ENCODE measurements at places on chromosomes 3 and 15.

DNA sequence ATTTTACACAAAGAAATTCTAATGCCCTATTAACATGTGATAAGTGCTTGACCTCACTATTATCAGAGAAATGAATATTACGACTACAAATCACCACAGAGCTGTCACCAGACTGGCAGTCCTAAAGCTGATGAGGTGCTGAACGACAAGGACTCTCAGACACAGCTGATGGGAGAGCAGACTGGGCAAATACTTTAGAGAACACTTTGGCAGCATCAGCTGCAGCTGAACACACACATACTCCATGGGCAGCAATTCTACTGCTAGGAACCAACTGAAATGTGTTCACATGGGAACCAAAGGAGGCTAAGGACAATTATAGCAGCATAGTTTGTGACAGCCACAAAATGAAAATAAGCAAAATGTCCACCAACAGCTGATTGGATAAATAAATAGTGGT lies 45.5 kb downstream of the SUSD5 start:
- no peak for DNase-seq

- no peak for DNase-seq
These were observed 27.9 kb downstream of the SIDT1 start for GRCh38 chr3:113560271-113560670.

DNA sequence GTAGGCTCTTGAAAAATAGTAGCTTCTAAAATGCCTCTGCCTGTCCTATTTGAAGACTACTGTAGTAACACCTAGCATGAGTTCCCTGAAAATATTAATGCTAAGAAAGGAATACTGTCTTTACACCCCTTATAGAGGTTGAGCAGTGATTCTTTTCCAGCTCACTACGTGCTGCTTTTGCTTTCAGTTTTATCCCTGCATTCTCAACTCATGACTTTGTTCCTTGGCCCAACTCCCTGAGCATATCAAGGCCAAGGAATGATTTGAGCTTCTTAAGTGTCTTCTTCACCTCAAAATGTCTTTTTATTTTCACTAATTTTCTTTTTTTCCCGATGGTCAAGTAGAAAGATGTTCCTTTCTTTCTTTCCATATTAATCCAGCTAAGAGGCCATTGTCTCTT lies 16.5 kb upstream of the P2RY13 start:
- no peak for DNase-seq

- DNase-seq, result no peak
These were observed 12.9 kb upstream of the SCG3 start for GRCh38 chr15:51668446-51668845.

- no peak for DNase-seq
These were observed 800 bp downstream of the DAG1 start for GRCh38 chr3:49470714-49471420.

DNA sequence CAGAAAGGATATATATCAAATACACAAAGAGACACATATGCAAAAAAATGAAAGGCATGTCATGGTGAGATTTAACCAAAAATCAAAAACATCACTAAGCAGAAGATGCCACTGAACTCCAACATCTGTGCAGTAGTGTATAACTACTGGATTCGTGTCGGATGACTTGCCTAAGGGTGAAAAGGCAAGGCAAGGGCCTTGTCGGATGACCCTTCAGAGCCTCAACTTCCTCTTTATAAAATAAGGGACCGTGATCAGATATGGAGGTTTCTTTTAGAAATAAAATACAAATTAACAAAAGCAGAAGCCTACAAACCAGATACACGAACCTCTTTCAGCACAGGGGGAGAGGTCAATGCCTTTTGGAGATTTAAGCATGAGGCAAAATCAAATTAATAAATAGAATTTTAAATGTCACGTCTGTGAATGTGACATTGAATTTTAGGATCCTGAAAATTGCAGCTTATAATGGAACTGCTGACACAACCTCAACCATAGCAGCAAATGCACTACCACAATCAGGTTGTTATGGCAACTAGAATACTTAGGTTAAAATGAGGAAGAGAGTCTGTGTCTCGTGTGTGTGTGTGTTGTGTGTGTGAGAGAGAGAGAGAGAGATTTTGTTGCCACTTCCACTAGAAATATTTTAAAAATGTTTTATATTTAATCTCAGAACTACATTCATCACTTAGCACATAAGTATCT lies 8.3 kb upstream of the CHRM5 start:
- DNase-seq, result no peak

DNA sequence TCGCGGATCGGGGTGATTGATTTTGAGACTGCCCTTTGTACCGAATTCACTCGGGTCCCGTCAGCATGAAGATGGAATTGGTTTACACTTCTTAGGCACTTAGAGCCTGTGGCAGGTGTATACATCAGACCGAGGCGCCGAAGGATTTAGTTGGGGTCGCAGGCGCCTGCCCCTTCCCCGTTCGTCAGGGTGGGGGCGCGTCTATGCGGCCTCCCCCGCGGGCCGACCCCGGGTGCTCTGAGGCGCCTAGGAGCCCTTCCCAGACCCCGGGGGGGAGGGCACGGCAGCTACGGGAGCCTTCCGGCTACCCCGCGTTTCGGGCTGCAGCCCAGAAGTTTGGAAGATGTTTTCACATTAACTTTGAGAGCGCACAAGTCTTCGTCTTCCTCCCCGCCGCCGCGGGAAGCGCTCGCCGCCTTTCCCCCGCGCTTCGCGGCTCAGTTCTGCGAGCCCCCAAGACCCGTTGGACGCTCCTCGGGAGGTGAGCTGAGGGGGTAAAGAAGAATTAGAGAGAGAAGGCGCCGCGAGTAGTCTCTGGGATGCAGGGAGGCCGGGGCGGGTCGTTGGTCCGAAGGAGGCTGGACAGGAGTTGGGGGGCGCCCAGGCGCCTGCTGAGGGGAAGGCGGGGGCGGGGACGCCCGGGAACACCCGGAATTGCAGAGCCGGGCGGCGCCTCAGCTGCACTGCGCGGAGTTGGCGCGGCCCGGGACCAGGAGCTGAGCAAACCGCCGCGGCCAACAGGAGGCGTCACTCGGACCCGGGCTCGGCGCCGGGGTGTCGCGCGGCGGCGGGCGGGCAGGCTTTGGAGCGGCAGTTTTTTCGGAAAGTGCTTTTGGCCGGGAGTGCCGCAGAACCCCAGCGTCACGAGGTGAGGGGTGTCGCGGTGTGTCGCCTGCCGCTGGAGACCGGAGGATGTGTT lies 780 bp downstream of the TIPARP start:
- DNase-seq, result peak; percentile 35

DNA sequence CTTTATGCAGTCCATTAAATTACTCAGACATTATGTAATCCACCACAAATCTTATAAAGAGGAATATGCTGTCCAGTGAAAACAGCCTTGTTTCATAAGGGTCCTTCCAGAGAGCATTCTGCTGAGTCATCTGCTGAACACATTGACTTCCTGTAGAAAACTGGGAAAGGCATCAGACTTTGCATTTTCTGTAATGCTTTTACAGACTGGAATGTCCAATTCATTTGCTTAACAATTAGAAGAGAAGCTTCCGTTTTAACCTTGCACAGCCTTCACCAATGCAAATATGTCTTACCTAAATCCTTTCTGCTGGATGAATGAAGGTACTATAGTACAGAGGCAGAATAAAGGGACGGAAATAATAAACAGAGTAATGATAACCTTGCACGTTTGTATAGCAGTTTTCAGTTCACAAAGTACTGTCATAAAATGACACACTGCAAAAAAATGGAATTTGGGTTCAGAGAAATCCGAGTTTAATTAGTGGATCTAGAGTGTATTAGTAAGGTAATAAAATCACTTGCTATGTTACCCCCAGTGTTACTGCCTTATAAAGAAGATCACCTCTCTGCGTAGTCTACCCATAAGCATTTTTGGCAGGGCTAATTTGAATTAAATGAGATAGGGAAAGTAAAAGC lies 301.5 kb downstream of the PYDC2 start:
- DNase-seq, result no peak
